ENCODE measurements at places on chromosomes 2 and 18.

DNA sequence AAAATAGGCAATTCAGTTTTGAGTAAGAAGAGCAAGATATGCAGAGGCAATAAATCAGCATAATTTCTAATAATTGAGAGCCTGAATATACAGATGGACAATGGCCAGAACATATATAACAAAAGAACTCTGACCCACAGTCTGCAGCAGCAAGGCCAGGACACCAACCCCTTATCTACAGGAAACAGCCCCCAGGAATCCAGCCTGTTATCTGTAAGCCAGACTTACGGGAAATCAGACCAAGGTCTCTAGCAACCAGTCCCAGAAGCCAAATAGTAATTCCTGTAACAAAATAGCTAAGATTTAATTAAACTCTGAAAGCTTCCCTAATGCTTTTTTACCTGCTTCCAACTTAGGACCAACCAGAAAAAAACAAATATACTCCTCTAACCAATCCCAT, 434.5 kb upstream of the GYPC start:
- DNase-seq: no peak

GRCh38 chr18:9281780-9282179, 52.8 kb upstream of the TWSG1 start:
- DNase-seq: no peak

GRCh38 chr2:46943881-46944798, 28.5 kb upstream of the MCFD2 start:
- no peak for DNase-seq

GRCh38 chr2:140273408-140273807, 1493.2 kb upstream of the NXPH2 start:
- DNase-seq: no peak

DNA sequence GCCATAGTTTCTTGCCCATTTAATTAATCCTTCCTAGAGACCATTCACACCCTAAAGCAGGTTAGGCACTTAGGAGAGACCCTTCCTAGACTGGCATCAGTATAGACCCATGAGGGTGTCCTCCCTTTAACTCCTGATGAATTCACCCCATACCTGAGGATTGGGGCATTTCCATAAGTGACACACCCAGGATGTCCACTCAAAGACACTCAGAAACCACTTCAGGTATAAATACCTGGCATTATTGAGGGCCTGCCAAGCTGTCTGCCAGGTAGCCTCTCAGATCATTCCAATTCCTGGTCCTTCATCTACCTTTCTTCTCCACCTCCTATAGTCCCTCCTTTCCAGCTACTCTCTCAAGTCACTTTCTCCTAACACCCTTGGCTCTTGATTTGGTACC, 57.5 kb upstream of the SLC14A2 start:
- DNase-seq: no peak

GRCh38 chr18:44826418-44827259, 146.0 kb downstream of the SETBP1 start:
- DNase-seq: peak; percentile 41

DNA sequence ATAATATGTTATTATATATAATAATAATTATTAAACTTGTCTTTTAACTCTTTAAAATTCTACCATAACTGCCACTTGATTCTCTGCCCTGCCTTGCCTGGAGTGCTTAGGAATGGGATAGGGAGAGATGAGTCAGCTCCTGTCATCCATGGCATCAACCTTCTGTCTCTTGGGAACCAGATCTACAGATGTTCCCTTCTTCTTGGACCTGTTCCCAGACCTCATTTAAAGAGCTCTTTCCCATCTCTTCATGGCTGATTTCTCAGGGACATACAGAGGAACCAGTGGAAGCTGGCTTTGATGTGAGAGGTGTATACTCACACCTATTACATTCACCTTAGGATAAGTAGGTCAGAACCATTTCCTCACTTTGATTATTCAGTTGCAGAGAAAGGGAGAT, 155.3 kb upstream of the MYO3B start:
- DNase-seq: no peak

DNA sequence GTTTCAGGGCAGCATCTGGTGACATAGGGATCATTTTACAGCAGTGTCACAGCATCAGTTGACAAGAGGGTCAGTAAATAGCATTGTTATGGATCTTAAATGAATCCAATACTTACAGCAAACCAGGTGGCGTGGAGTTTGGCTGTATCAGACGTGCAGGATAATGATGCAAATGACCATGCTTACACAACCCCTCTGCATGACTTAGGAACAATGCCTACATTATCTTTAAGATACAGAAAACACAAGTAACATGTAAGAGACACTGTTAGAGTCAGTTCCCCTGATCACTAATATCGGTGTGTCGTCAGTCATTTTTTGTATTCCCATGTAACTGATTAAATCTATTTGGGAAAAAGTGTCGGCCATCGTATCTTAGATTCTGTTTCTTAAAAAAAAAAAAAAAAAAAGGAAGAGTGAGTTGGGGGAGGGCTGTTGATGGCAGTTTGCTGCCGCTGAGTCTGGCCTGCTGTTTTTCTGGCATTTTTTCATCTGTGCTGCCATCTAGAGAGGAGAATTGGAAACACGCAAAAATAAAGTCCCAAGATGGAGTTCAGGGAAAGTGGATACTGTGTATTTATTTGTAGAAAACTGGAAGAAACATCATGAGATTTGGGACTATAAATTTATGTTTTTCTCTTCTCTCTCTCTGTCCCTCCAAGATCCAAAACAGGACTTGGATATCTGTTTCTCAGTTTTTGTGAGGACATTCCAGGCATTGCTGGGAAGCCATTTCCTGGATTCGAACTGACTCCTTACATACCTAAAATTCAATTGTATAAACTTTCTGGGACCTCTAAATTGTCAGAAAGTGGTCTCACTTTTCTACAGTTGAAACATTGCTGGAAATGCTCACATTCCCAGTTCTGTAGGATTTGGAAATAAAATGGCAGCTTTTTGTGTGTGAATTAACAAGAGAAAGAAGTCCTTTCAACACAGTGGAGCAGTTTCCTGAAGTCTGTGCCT, 60.3 kb upstream of the AGPS start:
- peak; percentile 8 for DNase-seq
